ENCODE measurements at places on chromosomes 5 and 9.

- no peak for DNase-seq
Measured at GRCh38 chr9:127422133-127422782, 1.9 kb upstream of the ZNF79 start.

- no peak for DNase-seq
Measured at GRCh38 chr9:94867281-94867841, 140.9 kb downstream of the AOPEP start.

DNA sequence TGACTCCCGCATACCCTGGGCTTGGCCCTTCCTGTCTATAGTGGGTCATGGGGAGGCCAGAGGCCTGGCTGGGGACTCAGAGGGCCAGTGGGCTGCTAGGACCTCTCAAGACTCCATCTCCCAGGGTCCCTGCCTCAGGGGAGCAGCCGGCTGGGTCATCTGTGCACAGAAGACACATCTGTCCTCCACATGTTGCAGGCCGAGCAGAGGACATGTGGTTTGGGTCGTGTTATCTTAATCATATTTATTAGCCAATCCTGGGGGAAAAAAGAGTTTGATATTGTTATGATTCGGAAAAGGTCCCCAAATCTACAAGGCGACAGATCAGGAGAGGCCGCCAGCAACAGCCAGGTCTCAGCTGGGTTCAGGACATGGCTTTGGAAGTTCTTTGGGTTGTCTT is 14.4 kb downstream of the LMX1B start:
- no peak for DNase-seq

- no peak for DNase-seq
Measured at GRCh38 chr5:172802112-172802511, 31.1 kb upstream of the DUSP1 start.

DNA sequence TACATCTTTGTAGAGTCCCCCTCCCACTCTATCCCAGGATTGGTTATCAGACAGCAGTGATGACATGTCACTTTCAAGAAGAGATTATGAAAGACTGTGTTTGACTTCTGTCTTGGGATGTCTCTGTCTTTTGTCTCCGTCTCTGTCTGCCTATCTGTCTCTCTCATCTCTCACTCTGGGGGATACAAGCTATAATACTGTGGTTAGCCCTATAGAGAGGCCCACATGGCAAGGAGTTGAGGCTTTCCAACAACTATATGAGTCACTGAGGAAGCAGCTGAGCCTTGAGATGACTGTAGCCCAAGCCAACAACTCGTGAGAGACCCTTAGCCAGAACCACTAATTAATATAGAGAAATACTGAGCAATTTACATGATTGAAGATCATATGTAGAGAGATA is 284.8 kb downstream of the PDE4D start:
- no peak for DNase-seq

- no peak for DNase-seq
Measured at GRCh38 chr9:96515621-96516470, 65.9 kb downstream of the HABP4 start.

DNA sequence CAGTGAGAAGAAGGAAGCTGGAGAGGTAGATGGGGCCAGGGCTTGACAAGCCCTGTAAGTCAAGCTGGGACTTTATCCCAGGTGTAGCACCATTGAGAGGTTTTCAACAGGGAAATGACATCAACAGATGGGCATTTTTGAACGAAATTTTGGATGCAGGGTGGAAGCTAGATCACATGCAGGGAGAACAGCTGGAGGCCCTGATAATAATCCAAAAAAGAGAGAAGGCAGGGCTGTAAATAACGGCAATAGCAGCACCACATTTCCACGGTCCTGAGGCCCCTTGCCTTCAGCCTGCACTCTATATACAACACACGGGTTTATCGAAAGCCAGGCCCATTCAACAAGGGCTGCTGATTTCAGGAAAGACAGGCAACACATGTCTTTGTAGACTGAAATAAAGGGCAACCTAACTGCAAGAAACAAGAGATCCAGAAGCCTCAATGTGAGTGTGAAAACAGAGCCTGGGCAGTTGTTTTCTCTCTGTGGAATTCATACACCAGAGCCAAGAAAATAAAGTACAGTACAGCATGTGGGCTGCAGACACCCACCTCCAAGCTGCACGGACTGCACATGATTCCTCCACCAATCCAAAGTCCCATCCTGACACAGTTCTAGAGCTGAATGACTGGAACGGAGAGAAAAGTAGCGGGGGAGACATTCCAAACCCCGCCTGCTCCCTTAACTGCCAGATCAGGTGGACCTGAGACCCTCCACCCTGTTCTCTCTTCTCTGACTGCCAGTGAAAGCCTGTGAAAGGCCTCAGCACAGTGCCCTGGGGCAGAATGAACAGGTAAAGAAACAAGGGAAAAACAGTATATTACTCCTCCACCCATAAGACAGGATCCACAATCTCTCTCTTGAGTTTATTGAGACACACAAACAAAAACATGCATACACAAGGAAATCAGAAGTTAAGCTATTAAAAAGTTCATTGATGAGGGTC is 36.3 kb downstream of the KLHL3 start:
- DNase-seq = no peak

- DNase-seq = no peak
Measured at GRCh38 chr9:92747459-92748232, 17.0 kb downstream of the BICD2 start.

DNA sequence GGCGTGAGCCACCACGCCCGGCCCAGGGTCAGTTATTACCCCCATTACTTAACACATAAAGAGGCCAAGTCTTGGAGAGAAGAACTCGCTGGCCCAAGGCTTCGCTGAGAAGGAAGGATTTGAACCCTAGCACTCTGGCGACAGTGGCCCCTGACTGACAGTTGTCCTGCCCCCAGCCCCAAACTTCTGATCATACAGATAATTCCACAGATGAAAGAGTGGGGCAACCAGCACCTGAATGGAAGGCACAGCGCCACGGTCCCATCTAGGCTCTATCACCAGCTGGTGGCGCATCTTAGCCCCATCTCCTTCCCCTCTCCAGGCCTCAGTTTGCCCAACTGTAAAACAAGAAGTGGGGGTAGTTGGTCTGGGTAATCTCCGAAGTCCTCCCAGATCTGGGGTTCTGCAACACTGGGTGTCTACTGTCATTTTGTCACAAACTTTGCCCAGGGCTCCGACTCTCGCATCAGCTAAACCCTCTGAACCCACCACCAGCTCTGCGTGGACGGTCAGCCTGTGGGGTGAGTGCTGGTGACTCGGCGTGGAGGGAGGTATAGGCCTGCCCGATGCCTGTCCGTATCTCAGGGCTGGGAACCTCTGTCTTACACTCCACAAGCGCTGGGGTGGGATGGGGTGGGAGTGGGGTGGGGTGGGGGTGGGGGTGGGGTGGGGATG is 209.3 kb downstream of the C9orf50 start:
- no peak for DNase-seq

DNA sequence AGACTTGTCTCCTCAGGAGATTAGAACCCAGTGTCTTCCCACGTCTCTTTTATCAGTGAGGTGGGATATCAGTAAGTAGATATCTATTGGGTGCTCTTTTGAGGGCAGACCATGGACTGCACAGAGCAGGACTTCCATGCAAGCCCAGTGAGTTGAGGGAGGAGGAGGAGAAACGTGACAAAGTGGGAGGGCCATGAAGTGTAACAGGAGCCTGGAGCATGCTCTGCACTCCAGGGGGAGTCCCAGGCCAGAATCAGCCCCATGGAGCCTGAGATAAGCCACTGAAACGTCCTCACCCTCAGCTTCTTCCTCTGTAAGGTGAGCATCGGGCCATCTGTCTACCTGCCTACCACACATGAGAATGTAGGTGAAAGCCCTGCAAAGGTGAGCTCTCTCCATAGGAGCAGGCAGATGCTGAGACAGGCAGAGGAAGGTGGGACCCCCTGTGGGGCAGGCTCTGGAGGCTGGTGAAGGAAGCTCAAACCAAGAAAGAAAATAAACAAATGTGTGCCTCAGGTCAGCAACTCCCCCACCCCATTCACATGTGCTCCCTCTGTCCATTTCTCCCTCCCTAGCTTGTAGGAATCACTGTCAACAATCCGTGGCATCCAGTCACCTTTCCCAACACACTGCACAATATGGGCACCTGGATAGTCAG is 87.4 kb downstream of the NRG2 start:
- DNase-seq = no peak

GRCh38 chr5:157524887-157525286 is 50.7 kb downstream of the ADAM19 start:
- no peak for DNase-seq

DNA sequence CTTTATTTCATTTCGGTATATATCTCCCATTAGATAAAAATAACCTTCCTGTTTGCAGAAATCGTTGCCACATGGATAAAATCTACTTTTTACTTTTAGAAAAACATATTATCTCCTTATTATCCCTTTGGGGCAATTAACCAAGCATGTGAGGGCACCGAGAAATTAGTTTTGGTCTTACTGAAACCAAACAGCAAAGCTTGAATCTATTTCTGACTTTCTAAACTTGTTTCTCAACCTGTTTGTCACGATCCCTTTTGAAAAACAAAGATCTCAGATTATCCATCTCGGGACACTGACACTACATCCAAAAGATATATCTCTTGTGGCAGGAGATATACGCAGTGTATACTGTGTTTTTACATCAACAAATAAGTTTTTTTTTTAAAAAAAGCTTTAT is 2.3 kb downstream of the TUT7 start:
- no peak for DNase-seq

- DNase-seq = no peak
Measured at GRCh38 chr9:87147839-87148238, 200.5 kb upstream of the GAS1 start.

DNA sequence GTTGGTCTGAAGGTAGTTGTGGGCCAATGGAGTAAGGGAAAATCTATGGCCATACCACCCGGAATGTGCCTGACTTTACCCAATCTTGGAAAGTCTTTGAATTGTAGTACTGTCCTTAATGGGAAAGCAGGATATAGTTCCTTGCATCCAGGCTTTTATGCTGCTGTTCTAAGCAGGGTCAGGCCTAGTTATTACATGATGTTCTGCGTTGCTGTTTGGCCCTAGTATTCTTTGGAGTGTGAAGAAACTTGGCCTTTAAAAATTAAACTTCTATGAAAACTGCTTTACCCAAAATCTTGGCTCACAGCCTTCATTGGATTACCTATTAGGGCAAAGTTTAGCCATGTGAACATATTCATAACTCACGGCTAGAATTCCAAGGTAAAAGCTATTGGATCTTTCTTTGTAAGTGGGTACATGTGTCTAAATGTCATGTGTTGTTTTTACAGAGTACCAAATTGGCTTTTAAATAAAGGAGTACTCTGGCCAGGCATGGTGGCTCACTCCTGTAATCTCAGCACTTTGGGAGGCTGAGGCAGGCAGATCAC is 211.1 kb downstream of the DTWD2 start:
- DNase-seq = no peak

DNA sequence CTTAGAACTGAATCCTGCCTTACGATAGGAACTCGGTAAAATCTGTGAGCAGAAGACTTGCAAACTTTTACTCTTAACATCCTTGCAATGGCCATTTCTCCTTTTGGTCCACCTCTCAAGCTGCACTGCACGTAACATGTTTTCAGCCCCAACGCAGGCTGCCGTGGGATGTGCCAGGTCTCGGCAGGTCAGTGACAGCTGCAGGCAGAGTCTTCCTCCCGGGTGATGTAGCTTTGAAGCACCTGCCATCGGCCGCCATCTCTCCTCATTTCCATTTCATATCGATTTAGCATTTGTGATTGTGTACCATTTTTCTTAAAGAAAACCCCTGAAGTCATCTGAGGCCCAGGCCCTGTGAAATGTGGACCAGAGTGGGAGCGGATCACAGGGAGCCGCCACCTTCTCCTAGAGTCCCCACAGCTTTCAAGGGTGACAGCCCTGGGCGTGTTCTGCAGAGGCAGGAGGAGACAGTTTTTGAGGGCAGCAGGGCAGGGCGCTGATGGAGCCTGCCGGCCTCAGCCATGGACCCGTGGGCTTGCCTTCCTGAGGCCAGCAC is 25.8 kb upstream of the LPCAT1 start:
- no peak for DNase-seq

GRCh38 chr5:39755986-39756385 is 331.2 kb upstream of the DAB2 start:
- no peak for DNase-seq
